ENCODE measurements at places on chromosomes 6 and 20.
A peak's percentile ranks its signal among the peaks of the same experiment; 100 is the strongest.

GRCh38 chr6:19303383-19303782 is 533.8 kb upstream of the ID4 start:
- DNase-seq: peak; percentile 83

- no peak for DNase-seq
These were observed 1.0 kb downstream of the FILIP1 start for GRCh38 chr6:75492386-75493153.

DNA sequence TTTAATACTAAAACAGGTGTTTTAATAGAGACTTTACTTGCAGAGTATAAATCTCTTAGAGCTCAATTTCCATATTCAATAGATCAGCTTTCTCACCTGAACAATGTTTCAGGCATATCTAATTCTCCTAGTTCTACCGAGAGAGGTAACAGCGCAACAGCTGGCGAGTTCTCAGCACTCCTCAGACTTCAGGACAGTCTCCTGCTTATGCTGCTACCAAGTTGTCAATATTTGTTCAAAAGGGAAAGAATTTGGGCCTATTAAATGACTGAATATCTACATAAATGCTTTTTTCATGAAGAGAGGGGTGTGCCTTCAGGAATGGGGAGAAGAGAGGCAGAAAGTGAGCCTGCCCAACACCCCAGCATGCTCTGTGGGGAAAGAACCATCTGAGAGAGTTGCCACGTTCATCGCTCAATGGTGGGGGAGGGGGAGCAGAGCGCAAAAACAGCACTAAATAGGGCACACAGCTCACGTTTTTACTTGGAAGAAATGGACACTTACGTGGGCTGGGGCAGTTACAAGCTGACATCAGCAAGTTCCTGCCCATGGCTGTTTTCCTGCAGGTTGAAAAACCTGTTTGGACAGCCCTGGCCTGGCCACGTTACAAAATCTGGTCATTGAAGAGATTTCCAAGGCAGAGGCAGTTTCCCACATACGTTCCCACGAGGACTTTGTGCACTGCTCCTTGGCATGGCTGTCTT is 38.0 kb downstream of the EZR start:
- DNase-seq: peak; percentile 76

DNA sequence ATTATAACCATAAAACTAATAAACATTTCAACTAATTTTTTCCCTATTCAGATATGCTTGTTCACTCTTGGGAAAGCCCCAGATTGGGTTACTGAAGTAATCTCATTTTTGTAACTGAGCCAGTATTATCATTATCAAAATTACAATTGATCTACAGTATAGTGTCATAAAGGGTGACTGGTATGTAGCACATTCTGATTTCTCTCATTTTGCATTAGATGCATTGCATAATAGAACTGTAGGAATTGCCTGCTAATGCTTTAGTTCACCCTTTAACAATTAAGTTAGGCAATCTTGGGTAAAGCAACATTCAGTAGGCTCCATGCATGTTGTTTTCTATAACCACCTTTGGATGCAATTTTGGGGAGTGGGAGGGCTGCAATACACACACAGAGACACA is 150.8 kb upstream of the FLRT3 start:
- DNase-seq: no peak

GRCh38 chr20:45105317-45105716 is 4.4 kb upstream of the KCNS1 start:
- DNase-seq: no peak

- no peak for DNase-seq
These were observed 45.2 kb upstream of the BCLAF1 start for GRCh38 chr6:136334853-136335252.

DNA sequence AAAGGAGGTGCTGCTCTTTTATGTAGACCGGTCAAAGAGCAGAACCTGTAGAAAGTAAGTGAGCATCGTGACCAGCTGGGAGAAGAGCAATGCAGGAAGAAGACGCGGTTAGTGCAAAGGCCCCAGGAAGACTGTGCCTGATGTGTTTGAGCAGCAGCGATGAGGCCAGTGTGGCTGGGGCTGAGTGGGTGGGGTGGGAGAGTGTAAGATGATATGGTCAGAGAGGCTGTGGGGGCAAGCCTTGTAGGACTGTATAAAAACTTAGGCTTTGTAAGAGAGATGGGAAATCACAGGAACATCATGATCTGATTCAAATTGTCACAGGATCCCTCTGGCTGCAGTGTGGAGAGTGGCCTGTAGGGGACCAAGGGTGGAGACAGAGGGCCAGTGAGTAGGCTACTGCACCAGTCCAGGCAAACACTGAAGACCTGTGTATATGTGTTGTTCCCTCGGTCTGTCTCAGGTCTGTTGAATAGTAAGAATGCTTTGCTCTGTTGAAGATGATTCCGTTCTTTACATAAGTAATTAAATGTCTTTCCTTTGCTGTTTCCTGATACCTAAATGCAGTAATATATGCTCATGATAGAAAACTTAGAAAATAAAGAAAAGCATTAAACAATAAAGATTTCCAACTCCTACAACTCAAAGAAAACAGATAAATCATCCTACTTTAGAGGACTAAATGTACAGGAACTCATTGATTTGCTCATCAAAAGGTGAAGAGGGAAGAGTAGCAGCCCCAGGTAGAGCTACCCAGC is 23.6 kb upstream of the WFDC2 start:
- DNase-seq: no peak

DNA sequence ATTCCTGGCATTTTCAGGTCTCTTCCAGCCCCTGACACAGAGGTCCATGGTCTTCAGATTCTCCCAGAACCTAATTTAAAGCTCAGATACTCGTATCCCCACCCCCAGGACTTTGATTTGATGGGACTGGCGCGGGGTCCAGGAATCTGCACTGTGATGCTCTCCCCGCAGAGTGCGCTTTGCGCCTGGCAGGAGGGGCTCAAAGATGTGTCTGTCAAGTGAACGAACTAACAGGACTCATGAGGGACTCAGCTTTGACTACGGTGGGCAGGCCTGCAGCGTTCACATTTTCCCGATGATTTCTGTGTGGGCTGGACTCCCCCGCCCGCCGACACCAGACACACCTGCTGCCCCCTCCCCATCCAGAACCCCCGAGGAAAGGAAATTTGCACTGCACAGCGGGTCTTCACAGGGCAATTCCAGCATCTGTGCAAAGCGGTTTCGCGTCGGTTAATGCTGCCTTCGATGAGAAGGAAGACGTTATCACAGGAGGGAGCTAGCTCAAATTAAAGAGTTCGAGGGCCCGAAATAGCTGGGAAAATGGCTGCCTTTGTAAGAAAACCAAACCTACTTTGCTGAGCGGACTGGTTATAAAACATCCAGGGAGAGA is 90.2 kb downstream of the ZDHHC14 start:
- no peak for DNase-seq

DNA sequence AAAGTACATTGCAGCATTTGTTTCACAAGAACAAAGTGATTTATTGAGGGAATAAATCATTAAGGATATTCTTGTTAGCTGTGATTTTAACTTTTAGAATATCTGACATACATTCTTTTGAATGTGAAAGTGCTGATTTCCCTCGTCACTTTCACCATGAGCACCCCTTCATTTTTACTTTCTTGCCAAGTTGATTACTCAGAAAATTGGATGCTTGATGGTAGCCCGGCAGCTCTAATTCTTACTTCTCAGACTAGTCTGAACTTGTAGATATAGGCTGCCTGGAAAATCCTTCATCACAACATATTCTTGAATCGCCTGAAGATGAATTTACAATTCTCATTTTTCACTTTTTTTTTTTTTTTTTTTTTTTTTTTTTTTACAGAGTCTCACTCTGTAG is 147.1 kb upstream of the SMLR1 start:
- DNase-seq: no peak
